ENCODE measurements at places on chromosomes 11 and 22. TPM values are rescaled to one million over a fixed set of nuclear protein-coding genes. Genes with fewer than 3 reads are reported as not detected.

The ANGPTL5 gene
- 4.7 TPM for total RNA-seq

- DNase-seq, result no peak
Measured at GRCh38 chr11:64324692-64325469, 7.0 kb downstream of the PRDX5 start.

- peak; percentile 78 for DNase-seq
Measured at GRCh38 chr11:64777449-64778222, 706 bp downstream of the SF1 start.

- DNase-seq, result no peak
Measured at GRCh38 chr11:113778111-113778910, 1.3 kb upstream of the CLDN25 start.

DNA sequence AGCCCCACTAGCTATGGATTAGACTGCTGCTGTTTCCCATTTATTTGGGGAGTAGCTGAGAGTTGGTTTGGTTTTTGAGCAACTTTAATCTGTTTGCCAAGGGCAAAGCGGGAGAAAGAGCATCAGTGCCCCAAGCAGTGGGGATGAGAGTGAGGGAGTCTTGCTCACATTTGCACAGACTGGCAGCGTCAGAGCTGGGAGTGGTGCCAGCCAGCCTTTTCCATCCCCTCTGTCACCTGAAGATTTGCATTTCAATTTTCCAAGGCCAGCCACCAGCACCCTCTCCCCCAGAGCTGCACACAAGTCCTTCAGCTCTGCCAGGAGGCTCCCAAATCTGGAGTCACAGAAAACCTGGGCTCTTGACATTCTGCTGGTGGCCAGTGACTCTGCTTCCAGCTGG, 21.0 kb upstream of the UVRAG start:
- peak; percentile 87 for DNase-seq

All from spinal cord (tissue), 10 donors.